ENCODE measurements at places on chromosomes 6 and 20.

DNA sequence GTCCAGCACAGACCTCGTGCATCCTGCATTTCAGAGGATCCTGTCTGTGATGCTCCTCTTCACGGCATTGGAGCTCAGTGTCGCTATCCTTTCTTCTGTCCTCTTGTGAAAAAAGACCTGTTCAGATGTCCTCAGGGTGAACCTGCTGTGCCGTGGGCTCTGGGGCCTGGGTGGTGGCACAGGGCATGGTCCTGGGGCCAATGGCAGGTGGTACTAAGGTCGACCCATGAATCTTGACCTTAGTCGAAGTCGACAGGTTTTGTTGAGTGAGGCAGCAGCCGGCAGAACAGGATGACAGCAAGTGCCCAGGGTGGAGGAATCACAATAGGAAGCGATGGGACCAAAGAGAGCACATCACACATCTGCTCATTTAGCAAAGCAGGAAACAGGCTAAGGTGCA lies 22.0 kb upstream of the MAS1L start:
- no peak for DNase-seq

DNA sequence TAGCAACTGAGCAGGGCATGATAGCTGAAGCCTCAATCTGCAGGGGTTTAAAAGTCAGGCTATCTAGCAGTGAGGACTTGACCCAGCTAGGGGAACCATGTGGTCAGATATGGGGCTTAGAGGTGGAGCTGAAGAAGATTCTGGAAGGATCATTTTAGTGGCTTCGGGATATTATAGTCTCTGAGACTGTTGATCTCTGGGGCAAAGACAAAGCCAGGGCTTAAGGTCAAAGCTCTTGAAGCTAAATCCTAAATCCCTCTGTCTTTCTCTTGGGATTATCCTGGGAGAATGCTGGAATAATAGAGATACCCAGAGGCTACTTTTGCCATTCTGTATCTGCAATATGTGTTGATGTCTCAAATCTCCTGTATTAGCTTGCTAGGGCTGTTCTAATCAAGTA lies 132.2 kb downstream of the DHX35 start:
- DNase-seq = no peak

DNA sequence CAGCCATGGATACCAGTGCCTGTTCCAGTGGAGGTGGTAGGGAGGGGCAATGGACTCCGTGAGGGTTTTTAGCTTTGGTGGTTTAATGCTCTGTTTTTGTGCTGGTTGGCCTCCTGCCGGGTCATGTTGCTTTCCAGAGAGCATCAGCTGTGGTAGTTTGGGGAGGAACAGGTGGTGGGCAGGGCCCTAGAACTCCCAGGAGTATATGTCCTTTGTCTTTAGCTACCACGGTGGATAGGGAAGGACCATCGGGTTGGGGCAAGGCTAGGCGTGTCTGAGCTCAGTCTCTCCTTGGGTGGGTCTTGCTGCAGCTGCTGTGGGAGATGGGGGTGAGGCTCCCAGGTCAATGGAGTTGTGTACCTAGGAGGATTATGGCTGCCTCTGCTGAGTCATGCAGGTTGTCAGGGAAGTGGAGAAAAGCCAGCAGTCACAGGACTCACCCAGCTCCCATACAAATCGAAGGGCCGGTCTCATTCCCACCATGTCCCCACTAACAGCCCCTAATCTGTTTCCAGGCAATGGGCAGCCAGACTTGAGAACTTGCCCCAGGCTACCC lies 38.9 kb downstream of the MRAP2 start:
- no peak for DNase-seq

DNA sequence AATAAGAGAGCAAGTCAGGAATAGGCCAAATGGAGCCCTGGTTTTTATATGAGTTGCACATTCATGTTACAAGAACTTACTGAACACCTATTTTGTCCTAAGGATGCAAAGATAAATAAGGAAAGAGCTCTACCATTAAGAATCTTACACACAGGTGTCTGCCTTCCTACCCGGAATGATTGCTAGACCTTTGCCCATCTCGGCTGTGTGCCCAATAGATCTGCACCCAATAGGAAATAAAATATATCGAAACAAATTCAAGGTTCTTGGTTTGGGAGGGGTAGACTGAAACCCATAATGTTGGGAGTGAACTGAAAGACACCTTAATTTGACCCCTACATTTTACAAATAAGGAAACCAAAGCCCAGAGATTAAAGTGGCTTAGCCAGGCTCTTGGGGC lies 48.9 kb downstream of the EDN1 start:
- no peak for DNase-seq

GRCh38 chr6:17169711-17170110 lies 67.9 kb downstream of the STMND1 start:
- DNase-seq = no peak

- no peak for DNase-seq
These were observed 115.4 kb downstream of the FAM120B start for GRCh38 chr6:170421921-170422320.

GRCh38 chr20:52754366-52754765 lies 217.8 kb upstream of the TSHZ2 start:
- no peak for DNase-seq

DNA sequence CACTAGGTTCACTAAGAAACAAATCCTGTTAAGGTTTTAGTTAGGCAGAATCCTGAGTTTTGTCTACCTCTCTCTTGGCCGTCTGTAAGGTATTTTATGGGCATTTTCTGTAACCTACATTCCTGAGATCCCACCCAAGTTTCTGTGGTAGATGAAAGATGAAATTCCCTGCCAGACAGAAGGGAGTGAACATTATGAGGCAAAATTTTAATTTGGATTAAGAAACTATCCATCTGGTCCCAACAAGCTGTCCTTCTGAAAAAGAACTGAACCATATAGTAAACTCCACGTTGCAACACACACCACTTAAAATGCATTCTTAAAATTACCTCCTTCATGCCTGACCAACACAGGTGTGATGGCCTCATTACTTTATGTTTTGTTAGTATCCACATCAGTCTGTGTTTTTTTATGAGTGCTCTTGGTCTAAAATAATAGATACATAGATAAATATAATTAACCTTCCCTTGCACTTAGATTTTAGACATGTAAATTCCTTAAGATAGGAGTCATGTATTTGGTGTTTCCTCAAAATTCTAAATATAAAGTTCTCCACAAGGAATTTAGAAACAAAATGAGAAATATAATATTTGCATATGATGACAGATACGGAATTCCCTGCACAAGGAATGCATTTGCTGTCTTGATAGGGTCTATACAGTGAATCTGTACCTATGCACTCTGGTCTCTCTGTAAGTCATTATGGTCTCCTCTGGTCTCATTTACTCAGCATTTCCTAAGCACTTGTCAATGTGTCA lies 86.5 kb downstream of the CHD6 start:
- DNase-seq = no peak

GRCh38 chr6:77368660-77369313 lies 94.5 kb downstream of the HTR1B start:
- no peak for DNase-seq

GRCh38 chr6:3884007-3884745 lies 35.0 kb downstream of the FAM50B start:
- no peak for DNase-seq

DNA sequence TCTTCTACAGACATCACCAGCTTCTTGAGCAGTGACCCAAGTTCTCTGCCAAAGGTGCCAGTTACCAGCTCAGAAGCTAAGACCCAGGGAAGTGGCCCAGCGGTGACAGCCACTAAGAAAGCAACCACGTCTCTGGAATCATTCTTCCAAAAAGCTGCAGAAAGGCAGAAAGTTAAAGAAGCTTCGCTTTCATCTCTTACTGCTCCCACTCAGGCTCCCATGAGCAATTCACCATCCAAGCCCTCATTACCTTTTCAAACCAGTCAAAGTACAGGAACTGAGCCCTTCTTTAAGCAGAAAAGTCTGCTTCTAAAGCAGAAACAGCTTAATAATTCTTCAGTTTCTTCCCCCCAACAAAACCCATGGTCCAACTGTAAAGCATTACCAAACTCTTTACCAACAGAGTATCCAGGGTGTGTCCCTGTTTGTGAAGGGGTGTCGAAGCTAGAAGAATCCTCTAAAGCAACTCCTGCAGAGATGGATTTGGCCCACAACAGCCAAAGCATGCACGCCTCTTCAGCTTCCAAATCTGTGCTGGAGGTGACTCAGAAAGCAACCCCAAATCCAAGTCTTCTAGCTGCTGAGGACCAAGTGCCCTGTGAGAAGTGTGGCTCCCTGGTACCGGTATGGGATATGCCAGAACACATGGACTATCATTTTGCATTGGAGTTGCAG lies 15.2 kb downstream of the GTPBP2 start:
- DNase-seq = no peak

DNA sequence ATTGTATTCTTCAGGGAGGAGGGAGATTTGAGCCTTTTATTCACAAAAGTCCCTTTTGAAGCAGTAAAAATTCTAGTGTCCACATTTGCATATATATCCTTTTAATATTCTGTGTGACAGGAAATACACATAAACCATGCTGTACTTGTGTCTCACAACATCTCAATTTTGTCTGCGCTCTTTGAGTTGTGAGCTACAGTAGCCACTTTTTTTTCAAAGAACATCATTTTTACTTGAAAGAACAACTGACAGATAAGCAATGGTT lies 21.3 kb downstream of the LMBRD1 start:
- DNase-seq = no peak

GRCh38 chr6:97195117-97195516 lies 87.9 kb downstream of the MMS22L start:
- DNase-seq = no peak

GRCh38 chr6:158323561-158323958 lies 11.3 kb downstream of the TULP4 start:
- DNase-seq = no peak
